CD4-positive, alpha-beta T cell treated with Interleukin-17A for 1 hour (primary cell): ENCODE measurements at places on chromosomes 7 and 10.

DNA sequence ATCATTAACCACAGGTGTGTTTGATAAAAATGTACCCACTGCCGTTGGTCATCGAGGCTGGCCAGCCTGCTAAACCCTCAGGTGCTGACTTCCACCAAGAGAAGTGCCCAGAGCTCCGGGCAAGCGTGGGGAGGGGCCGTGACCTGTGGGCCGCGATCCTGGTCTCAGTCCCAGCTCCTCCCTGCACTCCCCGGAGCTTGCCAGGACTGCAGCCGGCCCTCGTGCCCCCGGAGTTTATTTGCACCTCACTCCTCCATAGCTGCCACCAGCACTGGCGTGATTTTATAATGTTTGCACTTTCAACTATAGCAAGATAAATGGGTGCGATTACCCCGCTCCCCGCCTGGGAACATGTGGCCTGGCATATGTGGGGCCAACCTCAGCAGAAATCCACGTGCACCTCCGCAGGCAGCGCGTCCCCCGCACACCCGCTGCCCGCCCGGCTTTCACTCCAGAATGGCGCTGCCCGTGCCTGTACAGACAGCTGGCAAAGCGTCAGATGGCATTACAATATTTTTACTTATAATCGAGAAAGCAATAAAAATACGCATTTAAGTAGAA lies 30.8 kb downstream of the UNCX start:
- DNase-seq: no peak

DNA sequence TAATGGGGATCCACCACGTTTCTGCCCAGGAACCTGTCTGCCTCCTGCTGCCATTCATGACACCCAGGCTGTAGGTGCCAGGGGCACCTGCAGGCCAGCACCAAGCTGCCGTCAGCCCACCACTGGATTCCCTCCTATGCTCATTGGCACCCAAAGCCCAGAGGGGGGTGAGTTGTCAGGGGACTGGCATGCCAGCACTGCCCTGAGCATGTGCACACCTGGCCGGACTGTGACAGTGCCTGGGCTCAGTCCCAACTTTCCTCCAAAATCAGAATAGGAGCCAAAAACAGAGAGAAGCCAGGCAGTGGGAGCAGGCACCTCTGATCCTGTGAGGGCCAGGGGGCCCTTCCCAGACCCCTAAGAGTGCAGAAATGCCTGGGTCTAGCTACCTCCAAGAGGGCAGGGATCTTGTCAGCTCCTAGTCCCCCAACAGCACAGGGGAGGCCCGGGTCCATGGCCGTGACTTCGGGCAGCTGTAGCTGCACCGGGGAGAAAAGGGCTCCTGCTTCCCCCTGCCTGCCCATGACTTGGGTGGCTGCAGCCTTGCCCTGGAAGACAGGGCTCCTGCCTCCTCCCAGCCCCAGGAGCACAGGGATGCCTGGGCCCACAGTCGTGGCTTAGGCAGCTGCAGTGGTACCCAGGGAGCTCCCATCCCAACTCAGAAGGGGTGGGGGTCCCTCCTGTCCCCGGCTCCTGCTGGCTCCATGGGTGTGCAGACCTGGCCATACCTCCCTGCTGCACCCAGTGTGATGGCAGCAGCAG lies 249.8 kb upstream of the DKK1 start:
- no peak for DNase-seq

DNA sequence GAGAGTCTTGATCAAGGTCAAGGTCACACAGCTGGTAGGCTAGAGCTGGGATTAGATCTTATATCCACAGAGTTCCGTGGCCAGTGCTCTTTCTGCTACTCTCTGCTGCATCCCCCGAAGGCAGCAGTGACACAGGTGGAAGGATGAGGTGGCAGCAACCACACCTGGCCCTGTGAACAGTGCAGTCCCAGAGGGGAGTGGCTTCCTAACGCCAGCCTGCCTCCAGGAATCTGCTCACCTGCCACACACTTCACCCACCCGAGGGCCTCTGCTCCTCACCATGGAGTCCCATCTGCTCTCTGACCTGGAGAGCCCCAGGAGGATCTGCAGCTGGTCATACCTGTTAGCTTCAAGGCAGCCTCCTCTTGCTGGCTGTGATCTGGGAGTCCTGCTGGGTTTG lies 484.2 kb downstream of the PLXNA4 start:
- no peak for DNase-seq

- DNase-seq: no peak
These were observed 73.5 kb upstream of the ASAH2 start for GRCh38 chr10:50324680-50325393.

DNA sequence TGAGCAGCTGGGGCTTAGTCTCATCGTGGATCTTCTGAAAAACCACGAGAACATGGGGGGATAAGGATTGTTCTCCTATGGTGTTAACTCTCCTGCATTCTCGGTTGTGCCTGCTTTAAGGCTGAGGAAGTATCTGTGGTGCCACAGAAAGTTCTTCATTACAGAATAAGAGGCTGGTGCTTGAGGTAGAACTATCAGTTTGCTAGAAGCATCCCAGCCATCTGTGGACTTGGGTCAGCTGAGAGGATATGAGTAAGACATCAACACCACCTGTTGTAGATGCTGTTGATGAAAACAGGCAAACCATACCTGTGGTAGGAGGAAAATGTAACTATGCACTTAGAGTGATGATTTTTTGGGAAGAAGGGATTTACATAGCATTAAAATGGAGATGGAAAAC lies 416.6 kb downstream of the PHTF2 start:
- DNase-seq: no peak

GRCh38 chr10:56035489-56035888 lies 325.6 kb downstream of the ZWINT start:
- no peak for DNase-seq

- peak; percentile 14 for DNase-seq
These were observed 8.8 kb upstream of the ABI1 start for GRCh38 chr10:26869528-26869927.

GRCh38 chr7:152133804-152134203 lies 108.3 kb downstream of the GALNT11 start:
- DNase-seq: no peak

DNA sequence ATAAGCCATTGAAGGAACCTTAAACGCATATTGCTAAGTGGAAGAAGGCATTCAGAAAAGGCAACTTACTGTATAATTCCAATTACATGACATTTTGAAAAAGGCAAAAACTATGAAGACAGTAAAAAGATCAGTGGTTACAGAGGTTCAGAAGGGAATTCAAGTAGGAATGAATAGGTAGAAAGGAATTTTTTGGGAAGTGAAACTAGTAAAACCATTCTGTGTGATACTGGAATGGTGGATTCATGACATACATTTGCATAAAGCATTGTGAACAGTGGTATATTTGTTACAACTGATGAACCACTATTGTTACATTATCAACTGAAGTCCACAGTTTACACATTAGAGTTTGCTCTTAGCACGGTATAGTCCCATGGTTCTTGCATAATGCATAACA lies 114.2 kb upstream of the GPR22 start:
- no peak for DNase-seq

DNA sequence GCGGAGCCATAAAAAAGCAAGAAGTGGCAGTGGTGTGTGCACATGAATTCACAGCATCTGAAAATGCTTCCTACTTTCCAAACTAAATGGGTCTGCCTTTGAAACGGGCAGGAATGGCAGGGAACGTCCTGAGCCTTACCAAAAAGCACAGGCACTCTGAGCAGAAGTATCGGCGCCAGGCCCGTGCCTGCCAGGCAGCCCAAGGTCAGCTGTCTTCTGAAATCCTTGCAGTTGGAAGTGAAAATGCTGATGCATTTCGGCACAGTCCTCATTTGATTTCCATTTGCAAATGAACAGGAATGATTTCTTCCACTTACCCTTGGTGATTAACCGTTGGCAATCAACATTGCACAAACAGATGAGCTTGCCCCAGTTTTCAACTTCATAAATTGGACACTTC lies 47.6 kb upstream of the MNX1 start:
- no peak for DNase-seq

- no peak for DNase-seq
These were observed at the start of gene PLCE1 for GRCh38 chr10:93993782-93994437. Gene PLCE1 (plus strand): TSS chr10:93993931. CDS start chr10:94031047, 37,116 bp downstream.

- DNase-seq: no peak
These were observed 2.8 kb downstream of the GPR15LG start for GRCh38 chr10:84176351-84176750.

- DNase-seq: no peak
These were observed 21.5 kb downstream of the CLDN12 start for GRCh38 chr7:90424720-90425119.

GRCh38 chr10:80168679-80169380 lies 36.3 kb downstream of the PLAC9 start:
- DNase-seq: peak; percentile 32

DNA sequence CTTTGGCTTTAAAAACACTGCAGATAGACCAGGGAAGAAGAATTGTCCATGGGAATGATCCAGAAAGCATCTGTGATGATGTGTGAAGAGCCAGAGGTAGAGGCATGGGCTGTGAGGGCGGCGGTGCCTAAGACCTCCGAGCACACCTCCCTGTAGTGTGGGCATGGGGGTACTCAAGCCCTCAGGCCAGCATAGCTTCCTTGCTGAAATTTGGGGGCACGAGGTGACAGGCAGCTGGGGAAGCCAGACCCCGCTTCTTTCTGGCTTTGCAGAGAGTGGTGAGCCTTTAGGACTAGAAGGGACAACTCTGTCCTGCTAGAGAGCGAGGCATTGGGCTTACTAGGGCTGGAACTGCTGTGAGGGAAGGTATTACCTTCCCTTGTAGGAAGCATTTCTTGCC lies 187.7 kb upstream of the SH2B2 start:
- no peak for DNase-seq
